ENCODE measurements at places on chromosomes 6 and 20. TPM values are rescaled to one million over a fixed set of nuclear protein-coding genes. Genes with fewer than 3 reads are reported as not detected.

- H3K4me1 ChIP-seq = peaks cover 25% of the 10 kb centered on the region
- H3K27me3 ChIP-seq = peaks cover 3% of the 10 kb centered on the region
- H3K27ac ChIP-seq = peak overlapping the region; percentile 49
- DNase-seq = no peak
- H3K4me3 ChIP-seq = no peak overlapping the region
These were observed 16.8 kb upstream of the PTGIS start for GRCh38 chr20:49584418-49585382.

GRCh38 chr20:8079976-8080375 lies 52.1 kb upstream of the PLCB1 start:
- peaks cover 2% of the 10 kb centered on the region for H3K4me1 ChIP-seq
- no peak overlapping the region for H3K27ac ChIP-seq
- no peaks in the 10 kb centered on the region for H3K27me3 ChIP-seq
- DNase-seq = no peak

- H3K27ac ChIP-seq = no peak overlapping the region
- DNase-seq = no peak
- H3K4me3 ChIP-seq = no peak overlapping the region
- no peaks in the 10 kb centered on the region for H3K27me3 ChIP-seq
- no peaks in the 10 kb centered on the region for H3K4me1 ChIP-seq
These were observed 736.6 kb downstream of the KIF16B start for GRCh38 chr20:15836634-15837033.

DNA sequence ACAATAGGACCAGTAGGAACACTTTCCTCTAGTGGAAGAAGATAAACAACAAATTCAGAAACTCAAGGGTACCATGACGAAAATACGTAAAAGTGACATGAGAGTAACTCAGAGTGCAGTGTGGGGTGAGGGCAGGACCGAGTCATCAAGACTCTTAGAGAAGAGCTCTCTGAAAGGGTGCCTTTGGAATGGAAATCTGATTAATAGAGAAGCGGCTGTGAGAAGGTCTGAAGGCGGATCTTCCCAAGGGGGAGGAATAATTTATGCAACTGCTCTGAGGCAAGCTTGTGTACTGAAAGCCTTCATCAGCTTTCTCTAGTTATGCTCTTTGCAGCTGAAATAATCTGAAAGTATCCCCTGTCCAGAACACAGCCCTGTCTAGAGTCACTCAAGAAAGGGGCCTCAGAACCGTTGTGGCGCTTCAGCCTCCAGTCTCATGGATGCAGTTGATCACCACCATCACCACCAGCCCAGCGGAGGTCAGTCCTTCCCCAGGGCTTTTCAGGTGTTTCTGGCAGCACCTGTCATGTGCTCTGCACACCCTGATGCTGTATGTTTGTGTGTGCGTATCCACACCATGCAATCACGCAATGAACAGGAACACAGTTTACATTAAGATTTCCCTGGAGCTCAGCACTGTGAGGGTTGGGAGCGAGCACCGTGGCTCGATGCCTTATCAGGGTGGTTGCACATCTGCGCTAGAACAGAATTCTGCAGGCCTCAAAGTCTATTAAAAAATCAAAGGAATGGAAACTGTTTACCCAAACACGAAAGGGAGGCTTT lies 396.5 kb downstream of the SMOC2 start:
- H3K4me3 ChIP-seq = no peak overlapping the region
- H3K27me3 ChIP-seq = peaks cover 6% of the 10 kb centered on the region
- no peaks in the 10 kb centered on the region for H3K36me3 ChIP-seq
- H3K27ac ChIP-seq = no peak overlapping the region
- DNase-seq = no peak
- H3K4me1 ChIP-seq = no peaks in the 10 kb centered on the region

The ASIP gene
- not detected for total RNA-seq

Data from suprapubic skin (tissue), 4 donors.